Fibroblast of villous mesenchyme (primary cell): ENCODE measurements at places on chromosomes 2 and 18. TPM values are rescaled to one million over a fixed set of nuclear protein-coding genes. Genes with fewer than 3 reads are reported as not detected.

The CD207 gene
- total RNA-seq: not detected in 2 replicates

The ANKRD30B gene
- 0.86 and 1.9 TPM in 2 replicates for total RNA-seq

The KIF1A gene
- not detected in 2 replicates for total RNA-seq

The EFEMP1 gene
- 22.9 and 65.1 TPM in 2 replicates for total RNA-seq

The SP100 gene
- total RNA-seq: 92.1 and 119 TPM in 2 replicates

The NCKAP5 gene
- 28.7 and 47.9 TPM in 2 replicates for total RNA-seq

The TEKT4 gene
- total RNA-seq: not detected in 2 replicates

The TFPI gene
- 110 and 126 TPM in 2 replicates for total RNA-seq
